HL-60 (cell line): ENCODE measurements at places on chromosomes 1 and 21.

DNA sequence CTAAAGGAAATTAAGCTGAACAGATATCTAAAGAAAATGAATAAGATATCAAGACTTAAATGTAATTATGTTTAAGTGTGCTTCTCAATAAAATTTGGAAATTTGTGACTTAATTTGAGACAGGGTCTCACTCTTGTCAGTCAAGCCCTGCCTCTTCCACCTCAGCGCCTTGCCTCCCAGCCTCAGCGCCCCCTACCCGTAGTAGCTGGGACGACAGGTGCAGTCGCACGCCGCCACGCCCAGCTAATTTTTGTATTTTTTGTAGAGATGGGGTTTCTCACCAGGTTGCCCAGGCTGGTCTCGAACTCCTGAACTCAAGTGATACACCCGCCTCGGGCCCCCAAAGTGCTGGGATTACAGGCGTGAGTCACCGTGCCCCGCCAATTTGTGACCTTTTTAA is 117.0 kb downstream of the CLEC20A start:
- no peak for DNase-seq

DNA sequence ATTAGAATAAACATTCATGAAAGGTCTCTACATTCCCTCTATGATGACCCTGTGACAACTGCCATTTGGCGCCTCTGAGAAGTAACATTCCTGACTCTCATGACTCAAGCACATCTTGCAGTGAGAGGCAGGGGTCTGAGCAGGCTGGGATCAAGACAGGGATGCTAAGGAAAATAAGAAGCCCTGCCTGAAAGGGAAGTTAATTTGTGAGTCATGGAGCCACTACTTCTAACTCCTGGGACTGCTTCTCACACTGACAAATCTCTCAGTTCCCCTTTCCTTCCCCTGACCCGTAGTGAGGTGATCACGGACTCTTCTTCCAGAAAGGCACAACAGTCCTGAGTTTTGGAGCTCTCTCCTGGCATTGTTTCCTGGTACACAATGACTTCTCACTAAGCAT is 231.9 kb downstream of the TNR start:
- peak; percentile 27 for DNase-seq

DNA sequence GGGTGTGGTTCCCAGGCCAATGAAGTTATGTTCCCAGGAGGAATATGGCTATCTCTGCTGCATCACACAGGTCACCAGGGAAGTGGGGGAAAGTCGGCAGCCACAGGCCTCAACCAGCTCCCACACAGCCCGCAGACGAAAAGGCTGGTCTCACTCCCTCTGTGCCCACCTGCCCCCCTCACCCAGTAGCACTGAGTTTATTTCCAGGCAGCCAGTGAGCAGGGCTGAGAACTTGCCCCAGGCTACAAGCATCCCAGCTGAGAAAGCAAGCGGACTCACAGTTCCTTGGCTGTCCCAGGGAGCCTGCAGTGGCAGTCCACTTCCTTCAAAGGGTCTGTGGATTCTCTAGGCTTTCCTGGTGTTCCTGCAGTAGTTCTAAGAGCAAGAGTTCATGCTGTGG is 68.9 kb downstream of the SLC5A9 start:
- no peak for DNase-seq

GRCh38 chr1:21865943-21866706 is 54.1 kb downstream of the LDLRAD2 start:
- DNase-seq, result no peak

- DNase-seq, result no peak
These were observed 20.7 kb downstream of the TNFRSF8 start for GRCh38 chr1:12083766-12084165.

GRCh38 chr1:205706601-205707502 is 26.5 kb upstream of the SLC45A3 start:
- DNase-seq, result no peak

DNA sequence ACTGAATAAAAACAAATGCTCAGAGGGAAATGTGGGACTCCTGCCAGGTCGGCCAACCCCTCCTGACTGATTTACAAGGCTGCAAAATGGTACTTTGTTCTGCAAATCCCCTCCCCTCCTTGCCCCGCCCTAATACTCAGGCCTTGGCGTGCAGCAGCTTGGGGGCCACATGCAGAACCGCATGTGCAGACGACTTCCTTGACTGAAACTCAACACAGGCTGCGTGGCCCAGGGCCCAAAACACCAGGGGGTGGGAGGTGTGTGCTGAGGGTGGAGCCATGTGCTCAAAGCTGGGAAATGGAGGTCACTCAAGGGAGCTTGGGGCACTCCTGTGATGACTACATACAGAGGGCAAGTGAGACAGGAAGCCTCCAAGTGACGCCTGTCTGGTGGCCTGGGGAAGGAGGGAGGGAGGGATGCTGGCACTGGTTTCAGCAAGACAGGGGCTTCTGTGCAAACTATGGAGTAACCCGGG is 87.2 kb downstream of the MRPL37 start:
- no peak for DNase-seq

- no peak for DNase-seq
These were observed 597.2 kb upstream of the BRINP3 start for GRCh38 chr1:191074881-191075280.

- no peak for DNase-seq
These were observed 175.5 kb downstream of the PGBD5 start for GRCh38 chr1:230250666-230251065.

DNA sequence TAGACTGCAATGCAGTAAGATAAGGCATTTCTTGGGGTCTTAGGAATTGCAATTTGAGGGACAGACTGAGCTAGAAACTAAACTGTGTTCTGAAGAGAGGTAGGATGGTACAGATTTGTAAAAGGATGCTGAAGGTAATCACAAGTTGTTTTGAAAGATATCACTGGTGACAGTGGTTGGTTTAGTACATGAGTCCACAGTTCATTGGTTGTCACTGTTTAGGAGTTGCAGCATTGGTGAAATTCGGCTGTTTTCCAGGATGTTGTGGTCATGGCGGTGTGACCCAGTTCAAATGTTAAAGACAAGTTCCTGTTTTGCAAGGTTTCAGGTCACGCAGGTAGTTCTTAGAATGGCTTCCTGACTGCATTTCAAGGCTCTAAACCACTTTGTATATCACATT is 292.8 kb upstream of the B3GALT2 start:
- DNase-seq, result peak; percentile 71

- peak; percentile 25 for DNase-seq
These were observed 23.7 kb downstream of the WARS2 start for GRCh38 chr1:119116725-119117124.

GRCh38 chr1:108583757-108584427 is 24.0 kb downstream of the EEIG2 start:
- DNase-seq, result no peak
